Vagina (tissue), 2 donors: ENCODE measurements at places on chromosomes 11 and 22. TPM values are rescaled to one million over a fixed set of nuclear protein-coding genes. Genes with fewer than 3 reads are reported as not detected.

DNA sequence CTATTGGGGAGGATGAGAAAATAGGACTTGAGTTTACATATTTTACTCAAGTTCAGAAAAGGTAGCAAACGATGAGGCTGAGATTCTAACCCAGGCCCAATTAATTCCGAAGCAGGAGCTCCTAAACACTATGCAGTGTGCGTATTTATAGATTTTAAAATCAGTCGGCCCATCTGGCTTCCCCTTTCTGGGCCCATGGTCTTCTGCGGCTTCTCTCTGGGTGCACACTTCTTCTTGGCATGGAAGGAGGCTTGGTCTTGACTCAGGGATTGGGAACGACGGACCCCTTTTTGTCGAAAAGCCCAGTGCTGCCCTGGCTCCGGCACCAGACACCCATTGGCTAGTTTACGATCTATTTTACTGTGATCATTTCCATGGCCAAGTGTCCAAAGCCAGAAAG, 1433.8 kb downstream of the BRD1 start:
- no peak for DNase-seq

GRCh38 chr11:98772893-98773292, 247.9 kb upstream of the CNTN5 start:
- no peak for DNase-seq

TRIM48 gene
- not detected for total RNA-seq

DNA sequence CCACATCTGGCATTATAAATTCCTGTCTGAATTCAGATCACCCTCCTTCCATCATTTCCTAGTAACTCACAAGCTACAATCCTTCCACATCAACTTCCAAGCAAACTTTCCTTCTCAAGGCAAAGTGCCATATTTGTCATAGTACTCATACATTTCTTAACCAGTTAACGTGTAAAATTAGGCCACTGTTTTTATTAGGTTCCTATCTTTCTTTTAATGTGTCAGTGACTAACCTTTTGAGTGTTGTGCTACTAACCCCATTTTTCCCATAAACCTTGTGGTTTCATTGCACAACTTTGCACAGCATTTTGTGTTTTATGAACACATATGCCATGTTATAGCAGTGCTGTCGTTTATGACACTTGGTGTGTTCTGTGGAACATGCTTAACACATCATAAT, 90.1 kb downstream of the KIF18A start:
- no peak for DNase-seq

P2RY2 gene
- 27.3 TPM for total RNA-seq
